ENCODE measurements at places on chromosomes 7 and 10. TPM values are rescaled to one million over a fixed set of nuclear protein-coding genes. Genes with fewer than 3 reads are reported as not detected.

DNA sequence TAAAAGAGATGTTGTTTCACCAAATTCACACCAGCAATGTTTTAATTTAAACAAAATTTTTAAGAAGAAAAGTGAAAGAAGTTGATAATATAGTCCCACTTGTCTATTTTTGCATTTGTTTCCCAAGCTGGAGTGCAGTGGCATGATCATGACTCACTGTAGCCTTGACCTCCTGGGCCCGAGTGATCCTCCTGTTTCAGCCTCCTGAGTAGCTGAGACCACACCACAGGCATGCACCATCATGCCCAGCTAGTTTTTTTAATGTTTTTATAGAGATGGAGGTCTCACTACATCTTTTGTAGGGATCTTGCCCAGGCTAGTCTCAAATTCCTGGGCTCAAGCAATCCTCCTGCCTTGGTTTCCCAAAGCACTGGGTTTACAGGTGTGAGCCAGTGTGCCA, 14.1 kb upstream of the NDUFA5 start:
- no peak for DNase-seq

- no peak for DNase-seq
Measured at GRCh38 chr7:544338-545221, 24.9 kb upstream of the PDGFA start.

GRCh38 chr7:129315960-129316359, 91.1 kb downstream of the AHCYL2 start:
- no peak for DNase-seq

GRCh38 chr7:117955046-117955445, 81.8 kb upstream of the CTTNBP2 start:
- DNase-seq: no peak

- no peak for DNase-seq
Measured at GRCh38 chr10:79980711-79981110, 31.8 kb upstream of the SFTPD start.

GRCh38 chr10:130111852-130112180, 1.2 kb upstream of the C10orf143 start:
- no peak for DNase-seq

DNA sequence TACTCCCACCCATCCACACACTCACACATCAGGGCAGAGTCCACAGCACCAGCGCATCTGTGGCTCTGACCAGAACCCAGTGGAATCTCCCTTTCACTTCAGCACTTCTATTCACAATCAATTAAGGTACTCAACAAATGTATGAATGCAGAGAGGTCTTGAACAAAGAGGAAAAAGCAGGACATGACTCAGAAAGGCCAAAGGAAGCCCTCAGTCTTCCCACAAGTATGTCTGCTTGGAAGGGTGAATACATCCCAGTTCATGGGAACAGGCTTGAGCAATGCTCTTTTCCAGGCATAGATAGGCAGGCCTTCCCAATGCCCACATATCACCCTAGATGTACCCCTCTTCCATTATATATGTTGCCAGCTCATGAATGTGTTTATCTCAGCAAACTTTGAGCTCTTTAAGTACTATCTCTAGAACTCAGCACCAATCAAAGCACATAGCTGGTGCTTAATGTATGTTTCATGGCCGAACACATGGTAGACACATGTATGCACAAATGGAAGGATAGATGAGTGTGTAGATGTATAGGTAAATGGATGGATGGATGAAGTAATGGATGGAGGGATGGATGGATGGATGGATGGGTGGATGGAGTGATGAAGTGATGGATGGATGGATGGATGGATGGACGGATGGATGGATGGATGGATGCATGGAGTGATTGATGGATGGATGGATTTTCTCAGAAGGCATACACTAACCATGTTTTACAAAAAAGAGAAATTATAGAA, 507.6 kb downstream of the GRID1 start:
- DNase-seq: no peak

GRCh38 chr10:19816411-19817230, at the start of gene PLXDC2:
TSS of gene PLXDC2 (plus strand) at chr10:19816432.
- no peak for DNase-seq

DNA sequence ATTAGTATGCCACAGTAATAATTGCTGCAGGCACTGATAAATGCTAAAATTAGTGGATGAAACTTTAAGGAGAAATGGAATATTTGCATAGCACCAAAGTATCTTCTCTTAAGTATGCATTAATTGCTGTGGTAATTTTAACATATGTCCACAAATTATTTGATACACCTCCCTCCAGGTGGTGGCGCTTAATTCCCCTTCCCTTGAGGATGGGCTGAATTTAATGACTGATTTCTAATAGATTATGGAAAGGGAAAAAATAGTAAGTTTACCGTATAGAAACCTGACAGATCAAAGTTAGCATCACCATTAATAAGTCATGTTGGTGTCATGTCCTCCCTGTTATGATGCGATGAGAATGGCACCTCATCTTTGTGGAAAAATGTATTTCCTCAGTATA, 519.2 kb downstream of the TFEC start:
- DNase-seq: no peak

- DNase-seq: peak; percentile 27
Measured at GRCh38 chr7:46583656-46584055, 662.6 kb upstream of the IGFBP3 start.

DNA sequence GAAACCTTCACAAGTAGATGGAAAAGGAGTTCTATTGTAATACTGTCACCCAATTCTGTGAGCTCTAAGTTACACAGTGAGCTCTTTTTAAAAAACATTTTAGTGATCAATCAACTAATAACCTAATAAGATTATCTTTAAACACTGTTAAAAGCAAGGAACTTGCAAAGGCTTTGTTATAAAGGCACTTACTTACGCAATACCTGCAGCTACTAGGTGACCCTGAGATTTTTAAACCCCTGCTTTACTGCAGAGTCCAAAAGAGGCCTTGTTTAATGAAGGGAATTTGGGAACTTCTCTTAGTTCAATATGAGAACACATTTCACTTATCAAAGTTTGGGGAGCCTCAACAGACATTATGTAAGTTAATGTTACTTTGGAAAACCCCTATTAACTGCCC, 53.3 kb downstream of the P4HA1 start:
- DNase-seq: no peak

DNA sequence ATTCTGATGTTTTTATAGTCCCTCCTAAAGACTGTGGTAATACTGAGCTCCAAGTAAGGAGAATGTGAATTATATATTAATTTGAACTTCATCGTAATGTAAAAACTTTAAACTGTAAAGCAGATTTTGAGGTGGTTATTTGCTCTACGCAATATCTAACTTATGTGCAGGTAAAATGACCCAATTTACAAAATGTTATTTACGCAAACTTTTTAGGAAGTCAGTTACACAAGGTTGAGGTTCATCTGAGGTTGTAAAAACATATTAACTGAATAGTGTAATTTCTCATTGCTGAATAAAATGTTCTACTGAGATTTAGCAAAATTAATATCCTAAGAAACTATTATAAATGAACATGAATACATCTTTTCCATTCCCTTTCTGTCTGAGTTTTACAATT, 15.8 kb downstream of the GLCCI1 start:
- DNase-seq: no peak

- no peak for DNase-seq
Measured at GRCh38 chr10:84531396-84531795, 203.0 kb downstream of the CCSER2 start.

GRCh38 chr7:32559480-32559879, 64.2 kb downstream of the AVL9 start:
- no peak for DNase-seq

DNA sequence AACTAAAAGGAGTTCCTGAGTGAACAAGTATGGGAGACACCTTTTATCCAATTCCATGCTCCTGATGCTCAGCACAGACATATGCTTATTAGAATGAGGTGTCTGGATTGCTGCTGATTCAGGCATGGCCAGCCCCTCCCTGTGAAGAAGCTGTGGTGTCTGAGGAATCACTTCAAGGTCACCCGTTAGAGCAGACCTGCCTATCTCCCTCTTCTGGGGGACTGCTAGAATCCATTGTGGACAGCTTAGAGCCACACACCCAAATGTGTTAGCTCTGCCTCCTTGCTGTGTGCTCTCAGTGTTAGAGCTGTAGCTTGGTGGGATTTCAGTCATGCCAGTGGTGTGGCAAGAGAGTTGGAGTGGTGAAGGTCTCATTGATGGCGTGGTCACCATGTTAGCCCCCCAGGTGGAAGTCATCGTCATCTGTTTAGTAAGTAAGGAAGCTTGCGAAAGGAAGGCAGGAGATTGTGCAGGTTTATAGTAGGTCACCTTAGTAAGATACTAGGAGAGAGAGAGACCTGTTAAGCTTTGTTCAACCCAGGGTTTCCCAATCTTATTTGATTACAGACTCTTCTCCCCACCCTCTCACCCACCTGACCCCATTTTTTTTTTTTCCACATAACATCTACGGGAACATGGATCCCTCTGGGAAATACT, 12.8 kb downstream of the PRXL2A start:
- DNase-seq: no peak

DNA sequence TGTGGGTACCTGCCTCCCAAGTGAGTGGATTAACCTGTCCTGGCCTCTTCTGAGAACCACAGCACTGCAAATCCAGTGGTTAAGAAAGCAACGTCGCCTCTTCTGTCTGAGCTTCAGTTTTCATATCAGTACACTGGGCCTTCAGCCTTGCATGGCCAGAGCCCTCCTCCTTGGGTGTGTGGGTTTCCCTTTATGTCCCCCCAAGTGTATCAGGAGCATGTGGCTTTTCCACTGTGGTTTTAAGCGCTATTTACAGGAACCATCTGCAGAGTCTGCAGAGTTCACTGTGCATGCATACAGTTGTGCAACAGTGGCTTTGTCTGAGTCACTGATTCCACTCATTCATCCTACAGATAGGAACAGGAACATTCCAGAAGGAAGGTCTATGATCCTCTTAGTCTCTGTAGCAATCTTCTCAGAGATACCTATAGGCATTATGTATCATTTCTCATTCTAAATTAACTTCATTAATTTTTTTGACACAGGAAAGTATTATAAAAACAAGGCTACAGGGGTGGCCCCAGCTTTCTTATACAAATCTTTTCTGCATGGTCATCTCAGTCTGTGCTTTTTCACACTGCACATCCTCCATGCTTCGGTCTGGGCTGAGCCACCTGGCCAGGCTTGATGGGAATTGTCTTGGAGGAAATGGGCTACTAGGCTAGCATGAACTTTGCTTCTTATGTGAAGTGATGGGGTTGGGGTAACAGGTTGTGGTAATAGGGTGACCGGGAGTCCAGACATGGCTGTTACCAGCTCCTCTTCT, 17.1 kb downstream of the MBL2 start:
- no peak for DNase-seq

MRLN gene
- total RNA-seq: not detected

PSMC2 gene
- 219 TPM for total RNA-seq

ZNF107 gene
- 0.52 TPM for total RNA-seq

PWWP2B gene
- total RNA-seq: 5.2 TPM

EVX1 gene
- not detected for total RNA-seq

PRKAR2B gene
- 12.5 TPM for total RNA-seq

KIAA1217 gene
- total RNA-seq: 1.3 TPM
